ENCODE measurements at places on chromosomes 6 and 20.
A peak's percentile ranks its signal among the peaks of the same experiment; 100 is the strongest.

DNA sequence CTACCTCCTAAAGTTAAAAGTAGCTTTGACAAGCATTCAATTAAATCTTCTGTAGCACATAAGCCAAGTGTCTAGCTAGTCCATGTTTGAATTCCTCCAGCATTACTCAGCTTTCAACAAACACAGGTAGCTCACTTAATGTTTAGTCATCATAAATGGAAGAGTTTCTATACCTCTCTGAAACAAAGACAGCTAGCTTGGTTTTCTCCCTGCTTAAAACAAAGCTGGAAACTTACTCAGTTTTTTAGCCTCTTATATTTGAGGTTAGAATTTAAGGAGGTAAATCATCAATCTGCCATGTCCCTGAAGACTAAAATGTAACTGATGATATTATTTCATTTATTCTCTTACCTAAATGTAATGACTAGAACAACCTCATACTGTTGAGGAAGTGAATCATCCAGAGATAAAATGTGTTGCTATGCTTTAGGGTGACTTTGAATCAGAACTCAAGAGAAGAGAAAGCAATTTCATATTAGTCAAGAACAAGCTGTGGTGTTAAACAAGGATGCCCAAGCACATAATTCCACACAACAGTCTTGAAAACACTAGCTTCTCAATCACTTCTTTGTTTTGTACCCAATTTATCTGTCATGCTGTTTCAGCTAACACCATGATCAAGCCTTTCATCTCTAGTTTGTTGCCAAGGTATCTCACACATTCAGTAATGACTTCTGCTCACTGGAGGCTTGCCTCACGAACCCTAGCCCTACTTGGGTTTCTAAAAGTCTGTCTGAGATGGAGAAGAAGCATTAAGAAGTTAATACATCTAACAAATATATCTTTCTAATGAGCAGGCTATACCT lies 251.9 kb downstream of the EPM2A start:
- H3K36me3 ChIP-seq, result no peaks in the 10 kb centered on the region
- H3K4me3 ChIP-seq, result no peak overlapping the region
- no peaks in the 10 kb centered on the region for H3K4me1 ChIP-seq
- no peaks in the 10 kb centered on the region for H3K27me3 ChIP-seq

GRCh38 chr6:109320072-109320471 lies 62.2 kb downstream of the CD164 start:
- peaks cover 6% of the 10 kb centered on the region for H3K4me1 ChIP-seq
- H3K4me3 ChIP-seq, result no peak overlapping the region
- no peak for DNase-seq
- no peak overlapping the region for H3K27ac ChIP-seq
- no peaks in the 10 kb centered on the region for H3K36me3 ChIP-seq

DNA sequence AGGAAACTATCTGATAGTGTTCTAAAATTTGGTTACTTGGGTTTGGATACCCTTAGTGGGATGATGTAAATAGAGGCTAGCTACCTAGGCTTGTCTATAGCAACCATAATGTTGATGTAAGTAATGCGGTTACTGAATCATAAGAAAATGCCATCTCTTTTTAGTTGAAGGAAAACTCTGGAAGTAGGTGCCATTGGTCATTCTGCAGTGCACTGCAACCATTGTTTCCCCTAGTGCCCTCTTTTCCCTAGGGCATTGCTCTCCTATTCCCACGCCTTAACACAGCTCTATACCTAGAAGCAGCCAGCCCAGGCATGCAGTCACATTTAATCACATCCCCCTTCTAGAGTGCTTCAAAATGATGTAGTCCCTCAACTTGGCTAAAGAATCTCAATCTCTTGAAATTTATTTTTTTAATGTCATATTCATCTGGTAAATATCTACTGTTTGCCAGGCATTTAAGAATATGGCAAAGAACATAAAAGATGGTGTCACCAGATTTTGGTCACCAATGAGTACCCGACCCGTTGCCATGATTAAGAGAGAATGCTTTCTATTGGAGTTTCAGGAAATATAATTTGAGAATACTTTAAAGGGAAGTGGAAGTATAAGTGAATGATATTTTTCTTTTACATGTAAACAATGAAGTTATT lies 10.4 kb downstream of the LOC128125822 start:
- peaks cover 36% of the 10 kb centered on the region for H3K36me3 ChIP-seq
- H3K27ac ChIP-seq, result no peak overlapping the region
- no peak for DNase-seq
- peaks cover 15% of the 10 kb centered on the region for H3K4me1 ChIP-seq
- H3K4me3 ChIP-seq, result no peak overlapping the region
- no peaks in the 10 kb centered on the region for H3K27me3 ChIP-seq

DNA sequence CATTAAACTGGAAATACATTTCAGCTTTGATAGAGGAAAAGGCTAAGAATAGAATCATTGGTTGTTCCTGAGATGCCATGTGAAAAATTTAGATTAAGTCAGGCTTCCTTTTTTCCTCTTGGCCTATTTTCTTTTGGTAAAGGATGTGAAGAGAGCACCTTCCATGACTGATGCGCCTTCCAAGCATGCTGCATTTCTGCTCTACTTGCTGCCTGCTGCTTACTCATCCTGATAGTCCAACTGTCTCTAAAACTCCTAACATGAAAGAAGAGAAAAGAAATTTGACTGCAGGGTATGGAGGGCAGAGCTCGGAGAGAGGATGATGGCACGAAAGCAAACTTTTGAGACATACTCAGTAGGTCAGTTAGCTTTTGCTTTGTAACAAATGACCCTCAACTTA lies 28.8 kb downstream of the SNAP25 start:
- H3K4me3 ChIP-seq, result no peak overlapping the region
- H3K4me1 ChIP-seq, result no peaks in the 10 kb centered on the region
- no peaks in the 10 kb centered on the region for H3K27me3 ChIP-seq
- H3K27ac ChIP-seq, result no peak overlapping the region

- no peak overlapping the region for H3K4me3 ChIP-seq
- H3K36me3 ChIP-seq, result no peaks in the 10 kb centered on the region
- H3K27me3 ChIP-seq, result no peaks in the 10 kb centered on the region
- H3K27ac ChIP-seq, result no peak overlapping the region
- no peak for DNase-seq
Observed at GRCh38 chr6:55100686-55101085, 73.6 kb upstream of the HCRTR2 start.

GRCh38 chr6:165768961-165769360 lies 105.9 kb upstream of the PDE10A start:
- DNase-seq, result no peak
- peaks cover 3% of the 10 kb centered on the region for H3K4me1 ChIP-seq
- no peak overlapping the region for H3K27ac ChIP-seq
- H3K36me3 ChIP-seq, result no peaks in the 10 kb centered on the region

- H3K36me3 ChIP-seq, result no peaks in the 10 kb centered on the region
- no peak overlapping the region for H3K4me3 ChIP-seq
- peaks cover 10% of the 10 kb centered on the region for H3K27me3 ChIP-seq
Observed at GRCh38 chr20:57062696-57063270, 203.7 kb downstream of the BMP7 start.

GRCh38 chr6:3887150-3887700 lies 38.1 kb downstream of the FAM50B start:
- no peak overlapping the region for H3K4me3 ChIP-seq
- peaks cover 3% of the 10 kb centered on the region for H3K27me3 ChIP-seq
- no peaks in the 10 kb centered on the region for H3K4me1 ChIP-seq
- DNase-seq, result no peak
- H3K27ac ChIP-seq, result no peak overlapping the region

- peak overlapping the region; percentile 53 for H3K4me3 ChIP-seq
- no peak for DNase-seq
- peaks cover 43% of the 10 kb centered on the region for H3K36me3 ChIP-seq
- H3K27ac ChIP-seq, result peak overlapping the region; percentile 78
- peaks cover 57% of the 10 kb centered on the region for H3K4me1 ChIP-seq
Observed at GRCh38 chr6:45427726-45428125, 50.0 kb upstream of the SUPT3H start.

GRCh38 chr6:50681213-50681824 lies 32.0 kb upstream of the TFAP2D start:
- H3K27me3 ChIP-seq, result no peaks in the 10 kb centered on the region
- no peak overlapping the region for H3K27ac ChIP-seq
- no peak for DNase-seq

DNA sequence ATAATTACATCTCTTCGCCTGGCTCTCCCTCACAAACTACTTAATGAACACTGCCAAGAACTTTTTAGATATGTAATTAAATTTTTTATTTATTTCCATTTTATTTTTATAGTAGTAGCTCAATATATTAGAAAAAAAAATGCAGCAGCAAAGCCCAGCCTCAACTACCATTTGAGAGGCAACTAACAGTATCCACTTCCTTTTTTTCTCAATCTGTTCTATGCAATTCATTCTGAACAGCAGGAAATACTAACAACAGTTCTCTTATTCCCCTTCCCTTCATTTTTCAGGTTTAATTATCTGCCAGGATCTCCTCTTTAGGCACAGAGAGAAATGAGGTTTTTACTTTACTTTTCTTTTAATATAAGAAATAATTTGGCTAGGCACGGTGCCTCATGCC lies 112.7 kb downstream of the ZNF217 start:
- H3K4me1 ChIP-seq, result no peaks in the 10 kb centered on the region
- H3K36me3 ChIP-seq, result no peaks in the 10 kb centered on the region
- no peaks in the 10 kb centered on the region for H3K27me3 ChIP-seq
- DNase-seq, result no peak
- no peak overlapping the region for H3K4me3 ChIP-seq

- no peaks in the 10 kb centered on the region for H3K36me3 ChIP-seq
- no peaks in the 10 kb centered on the region for H3K4me1 ChIP-seq
- no peak overlapping the region for H3K27ac ChIP-seq
- no peaks in the 10 kb centered on the region for H3K27me3 ChIP-seq
- DNase-seq, result no peak
Observed at GRCh38 chr20:24664266-24664986, 195.0 kb downstream of the SYNDIG1 start.

- H3K36me3 ChIP-seq, result no peaks in the 10 kb centered on the region
- DNase-seq, result no peak
- no peak overlapping the region for H3K27ac ChIP-seq
- no peaks in the 10 kb centered on the region for H3K4me1 ChIP-seq
- peaks cover 2% of the 10 kb centered on the region for H3K27me3 ChIP-seq
Observed at GRCh38 chr6:160368670-160369069, 20.5 kb downstream of the SLC22A3 start.

DNA sequence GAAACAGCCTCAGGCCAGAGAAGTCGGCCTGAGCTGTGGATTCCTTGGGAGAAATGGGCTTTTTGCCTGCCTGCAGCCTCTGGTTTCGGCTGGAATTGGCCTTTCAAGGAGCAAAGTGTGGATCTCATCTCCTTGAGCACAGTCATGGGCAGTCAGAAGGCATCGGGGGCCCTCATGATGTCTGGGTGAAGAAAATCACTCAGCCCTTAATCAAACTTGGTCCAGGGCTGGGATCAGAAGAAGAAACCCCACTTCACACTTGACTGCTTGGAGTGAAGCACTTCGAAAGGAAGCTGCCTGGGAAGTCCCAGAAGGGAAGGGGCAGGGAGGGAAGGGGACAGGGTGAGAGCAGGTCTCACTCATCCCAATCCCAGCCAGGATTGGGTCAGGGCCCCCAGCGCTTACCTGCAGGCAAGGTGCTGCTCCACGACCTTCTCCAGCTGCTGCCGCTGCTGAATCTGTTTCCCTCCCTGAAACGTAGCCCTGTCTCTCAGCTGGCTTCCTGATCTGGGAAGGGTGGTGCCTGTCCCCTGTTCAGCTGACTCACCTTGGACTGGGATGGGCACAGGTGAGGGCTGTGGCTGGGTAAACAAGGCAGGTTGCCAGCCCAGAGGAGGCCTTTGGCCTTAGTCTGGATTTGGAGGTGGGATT lies at the start of gene SDCBP2:
Gene SDCBP2, minus strand, starts transcription at position 460 of the 651 bp plus-strand sequence. CDS start 8,723 bp downstream, outside the sequence.
- H3K27me3 ChIP-seq, result no peaks in the 10 kb centered on the region
- H3K27ac ChIP-seq, result peak within 1 kb of the TSS; percentile 94
- H3K4me3 ChIP-seq, result peak within 1 kb of the TSS; percentile 32
- peaks cover 53% of the 10 kb centered on the region for H3K4me1 ChIP-seq
- H3K36me3 ChIP-seq, result peaks cover 22% of the 10 kb centered on the region

DNA sequence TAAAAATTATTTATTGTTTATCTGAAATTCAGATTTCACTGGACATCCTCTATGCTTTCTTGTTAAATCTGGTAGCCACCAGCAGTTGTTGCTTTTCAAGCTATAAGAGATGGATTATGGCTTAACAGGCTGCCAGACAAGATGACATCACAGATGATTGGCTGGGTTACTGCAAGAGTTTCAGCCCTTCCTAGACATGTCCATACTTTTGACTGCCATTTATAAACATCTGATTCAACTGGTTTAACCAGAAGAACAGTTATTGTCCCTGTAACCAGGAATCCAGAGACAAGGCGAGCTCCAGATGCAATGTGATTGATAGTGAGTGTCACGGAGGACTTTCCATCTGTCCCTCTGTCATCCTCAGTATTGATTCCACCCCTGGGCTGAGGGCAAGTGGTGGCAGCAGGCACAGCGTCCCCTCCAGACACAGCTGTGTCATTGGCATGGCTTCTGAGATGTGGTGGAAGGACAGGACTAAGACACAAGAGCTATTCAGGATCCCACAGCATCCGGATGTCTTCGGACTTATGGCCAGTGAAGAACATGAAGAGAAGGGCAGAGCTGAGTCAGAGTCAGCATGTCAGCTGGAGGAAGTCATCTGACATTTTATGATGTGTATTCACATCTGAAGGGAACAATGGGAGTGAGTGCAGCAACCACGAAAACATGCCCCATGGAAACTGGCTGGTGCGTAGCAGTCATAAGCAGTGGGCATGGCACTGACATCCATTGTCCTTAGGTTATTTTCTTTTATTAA lies 284.5 kb upstream of the CDYL start:
- H3K4me3 ChIP-seq, result no peak overlapping the region
- no peak for DNase-seq
- H3K4me1 ChIP-seq, result no peaks in the 10 kb centered on the region
- H3K27me3 ChIP-seq, result no peaks in the 10 kb centered on the region

DNA sequence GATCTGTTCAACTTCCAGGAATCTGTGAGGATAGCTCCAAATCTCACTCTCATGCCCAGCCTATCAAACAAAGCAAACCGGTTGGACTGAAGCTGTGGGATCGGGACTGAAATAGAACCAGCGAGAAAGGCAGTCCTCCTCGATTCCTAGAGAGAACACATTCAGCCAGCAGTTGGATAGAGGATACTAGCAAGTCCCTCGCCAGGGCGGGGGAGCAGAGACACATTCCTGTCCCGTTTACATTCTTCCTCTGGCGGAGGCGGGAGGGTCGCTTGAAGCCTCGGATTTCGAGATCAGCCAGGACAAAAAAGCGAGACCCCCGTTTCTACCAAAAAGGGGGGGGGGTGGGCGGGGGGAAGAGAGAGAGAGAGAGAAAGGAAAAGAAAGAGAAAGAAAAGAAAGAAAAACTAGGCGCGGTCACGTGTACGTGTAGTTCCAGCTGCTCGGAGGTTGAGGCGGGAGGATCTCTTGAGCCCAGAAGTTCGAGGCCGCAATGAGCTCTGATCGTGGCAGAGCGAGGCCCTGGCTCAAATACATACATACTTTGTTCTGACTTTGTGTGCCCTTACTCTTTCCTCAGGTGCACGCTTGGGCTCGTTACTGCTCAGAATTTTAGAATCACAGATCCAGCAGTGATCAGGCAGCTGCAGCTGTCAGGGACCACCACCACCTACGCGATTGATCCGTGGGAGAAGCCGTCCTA lies 19.5 kb downstream of the ZNF311 start:
- DNase-seq, result no peak
- peak overlapping the region; percentile 75 for H3K4me3 ChIP-seq
- H3K27me3 ChIP-seq, result peaks cover 40% of the 10 kb centered on the region
- peaks cover 4% of the 10 kb centered on the region for H3K36me3 ChIP-seq
- H3K4me1 ChIP-seq, result peaks cover 34% of the 10 kb centered on the region

- peak; percentile 7 for DNase-seq
- H3K4me3 ChIP-seq, result no peak overlapping the region
- no peaks in the 10 kb centered on the region for H3K36me3 ChIP-seq
- no peaks in the 10 kb centered on the region for H3K27me3 ChIP-seq
- H3K4me1 ChIP-seq, result no peaks in the 10 kb centered on the region
Observed at GRCh38 chr6:143248359-143248758, 187.7 kb downstream of the AIG1 start.

Data from T-helper 2 cell treated with Interferon-gamma antibody and Interleukin-4, amounts not matched to agents 5 μg/mL and 100 μg/mL, for 36 hours (primary cell).